ENCODE measurements at places on chromosomes 5 and 9.

DNA sequence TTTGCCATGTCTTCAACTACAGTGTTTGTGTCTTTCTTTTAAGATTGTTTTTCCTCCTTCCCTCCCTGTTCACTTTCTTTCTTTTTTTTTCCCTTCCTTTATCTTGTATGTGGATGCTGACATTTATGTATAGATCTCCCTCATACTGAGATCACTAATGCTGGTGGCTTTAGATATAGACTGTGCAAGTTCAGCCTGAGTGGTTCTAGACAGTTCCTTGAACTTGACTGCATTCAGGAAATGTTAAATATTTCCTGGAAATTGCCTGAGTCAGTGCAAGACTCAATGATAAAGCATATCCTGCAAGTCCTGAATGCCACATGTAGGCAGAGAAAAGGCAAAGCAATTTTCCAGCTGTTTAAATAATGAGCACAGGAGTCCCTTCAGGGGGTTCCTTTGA is 182.5 kb upstream of the NR3C1 start:
- DNase-seq, result no peak

GRCh38 chr5:72179816-72180440 is 72.7 kb downstream of the MAP1B start:
- no peak for DNase-seq

- DNase-seq, result no peak
Observed at GRCh38 chr9:121538221-121538620, 38.6 kb upstream of the GGTA1 start.

DNA sequence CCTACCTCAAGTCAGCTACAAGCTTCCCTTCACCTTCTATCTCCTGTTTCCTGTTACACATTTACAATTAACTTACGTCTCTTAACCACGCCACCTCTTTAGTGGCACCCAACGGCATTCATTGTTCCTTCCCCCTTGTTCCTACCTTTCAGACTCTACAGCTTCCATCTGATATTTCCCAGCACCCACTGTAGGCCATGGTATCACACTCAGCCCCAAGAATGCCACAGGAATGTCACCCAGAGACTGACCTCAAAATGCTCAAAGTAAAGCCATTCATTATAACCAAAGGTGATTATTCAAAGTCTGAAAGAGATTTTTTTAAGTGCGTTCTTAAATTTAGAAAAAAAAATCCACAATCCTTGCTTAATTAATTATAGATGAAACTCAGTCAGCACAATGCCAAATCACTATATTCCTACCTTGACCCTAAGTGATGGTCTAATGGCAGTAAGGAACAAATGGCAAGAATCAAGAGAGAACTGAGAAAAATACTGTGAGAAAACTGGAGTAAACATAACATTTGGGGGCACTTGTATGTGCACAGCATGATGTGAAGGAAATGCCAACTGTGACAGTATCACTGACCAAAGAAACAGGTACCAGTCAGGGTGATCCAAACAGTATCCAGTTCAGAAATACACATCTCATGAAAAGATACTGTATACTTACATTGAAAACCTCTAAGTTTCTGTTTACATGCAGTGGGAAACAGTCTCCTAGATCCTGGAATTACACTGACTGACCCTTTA is 52.1 kb downstream of the CTNND2 start:
- no peak for DNase-seq

- DNase-seq, result no peak
Observed at GRCh38 chr9:137630679-137631078, 11.9 kb downstream of the EHMT1 start.

- DNase-seq, result no peak
Observed at GRCh38 chr9:26947736-26948135, 694 bp upstream of the PLAA start.

GRCh38 chr5:145378226-145378625 is 456.9 kb downstream of the PRELID2 start:
- no peak for DNase-seq

GRCh38 chr5:140362875-140363630 is 3.1 kb downstream of the SLC4A9 start:
- DNase-seq, result peak; percentile 66

GRCh38 chr5:168879929-168880328 is 300.8 kb upstream of the PANK3 start:
- no peak for DNase-seq

- no peak for DNase-seq
Observed at GRCh38 chr5:88290801-88291200, 22.2 kb upstream of the TMEM161B start.

DNA sequence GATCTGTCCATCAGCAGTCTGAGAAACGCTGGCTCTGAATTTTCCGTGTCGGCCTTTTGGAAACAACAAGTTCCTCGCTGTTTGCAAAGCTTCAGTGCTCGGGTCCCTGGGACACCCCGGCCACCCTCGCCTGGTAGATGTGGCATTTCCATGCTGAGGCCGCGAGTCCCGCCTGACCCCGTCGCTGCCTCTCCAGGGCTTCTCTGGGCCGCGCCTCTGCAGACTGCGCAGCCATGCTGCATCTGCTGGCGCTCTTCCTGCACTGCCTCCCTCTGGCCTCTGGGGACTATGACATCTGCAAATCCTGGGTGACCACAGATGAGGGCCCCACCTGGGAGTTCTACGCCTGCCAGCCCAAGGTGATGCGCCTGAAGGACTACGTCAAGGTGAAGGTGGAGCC is 4.7 kb downstream of the NTNG2 start:
- DNase-seq, result no peak

DNA sequence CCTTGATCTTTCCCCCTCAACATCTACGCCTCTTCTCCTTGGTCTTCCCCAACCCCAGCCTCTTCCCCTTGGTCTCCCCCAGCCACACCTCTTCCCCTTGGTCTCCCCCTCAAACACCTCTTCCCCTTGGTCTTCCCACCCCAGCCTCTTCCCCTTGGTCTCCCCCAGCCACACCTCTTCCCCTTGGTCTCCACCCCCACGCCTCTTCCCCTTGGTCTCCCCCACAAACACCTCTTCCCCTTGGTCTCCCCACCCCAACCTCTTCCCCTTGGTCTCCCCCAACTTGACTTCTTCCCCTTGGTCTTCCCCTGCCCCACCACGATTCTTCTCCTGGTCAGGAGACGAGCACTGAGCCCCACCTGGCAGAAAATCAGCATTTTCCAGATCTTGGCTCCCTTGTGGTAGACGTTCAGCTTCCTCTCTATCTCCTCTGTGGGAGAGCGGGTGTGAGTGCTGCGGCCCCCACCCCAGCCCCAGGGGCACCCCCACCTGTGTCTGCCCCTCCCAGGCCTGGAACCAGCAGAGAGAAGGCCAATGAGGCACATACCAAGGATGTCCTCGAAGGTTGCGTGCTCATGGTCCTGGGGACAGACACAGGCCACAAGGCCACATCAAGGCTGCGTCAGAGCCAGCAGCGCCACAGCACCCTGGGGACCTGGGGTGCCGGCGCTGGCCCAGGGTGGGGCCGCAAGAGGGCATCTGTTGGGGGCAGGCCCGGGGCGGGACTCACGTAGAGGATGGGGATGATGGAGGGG is 7.0 kb downstream of the NSMF start:
- DNase-seq, result no peak

GRCh38 chr5:145178641-145179523 is 656.3 kb downstream of the PRELID2 start:
- no peak for DNase-seq

- no peak for DNase-seq
Observed at GRCh38 chr9:764105-764524, 77.4 kb upstream of the DMRT1 start.

GRCh38 chr5:125612181-125612721 is 811.0 kb upstream of the GRAMD2B start:
- DNase-seq, result no peak

DNA sequence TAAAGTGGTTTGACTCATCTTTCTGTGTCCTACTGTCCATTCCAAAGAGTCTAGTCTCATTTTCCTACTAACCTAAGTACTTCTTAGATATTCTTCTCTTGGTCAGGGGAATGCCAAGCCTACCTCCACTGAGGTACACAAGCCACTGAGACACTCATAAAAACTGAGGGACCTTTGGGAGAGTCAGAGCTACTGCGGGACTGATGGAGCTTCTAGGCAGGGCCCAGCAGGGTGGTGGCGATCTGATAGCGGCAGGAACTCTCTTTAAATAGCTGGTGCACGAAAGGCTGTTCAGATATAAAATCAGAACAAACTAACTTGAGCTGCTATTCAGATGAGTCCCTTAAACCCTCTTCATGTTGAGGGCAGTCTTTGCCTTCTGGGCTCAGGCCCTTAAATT is 14.7 kb downstream of the NUP214 start:
- DNase-seq, result no peak

GRCh38 chr5:113273948-113274347 is 160.8 kb downstream of the TSSK1B start:
- no peak for DNase-seq

GRCh38 chr9:35107297-35108290 is 4.7 kb upstream of the STOML2 start:
- DNase-seq, result no peak

DNA sequence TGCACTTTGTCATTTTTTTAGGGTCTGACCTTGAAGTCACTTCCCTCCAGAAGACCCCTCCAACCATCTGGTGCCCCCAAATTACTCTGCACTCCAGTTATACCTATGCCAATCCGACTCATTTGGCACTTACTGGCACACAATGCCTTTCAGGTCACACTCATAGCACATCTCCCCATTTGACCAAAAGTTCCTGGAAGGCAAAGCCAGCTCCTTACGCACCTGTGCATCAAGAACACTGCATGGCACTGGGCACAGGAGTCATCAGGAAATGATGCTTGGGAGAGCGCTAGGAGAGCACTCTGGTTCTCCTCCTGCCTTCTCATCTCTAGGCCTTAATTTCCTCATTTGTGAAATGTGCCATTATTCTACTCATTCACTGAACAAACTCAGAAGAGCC is 2.9 kb downstream of the TNIP1 start:
- DNase-seq, result no peak

DNA sequence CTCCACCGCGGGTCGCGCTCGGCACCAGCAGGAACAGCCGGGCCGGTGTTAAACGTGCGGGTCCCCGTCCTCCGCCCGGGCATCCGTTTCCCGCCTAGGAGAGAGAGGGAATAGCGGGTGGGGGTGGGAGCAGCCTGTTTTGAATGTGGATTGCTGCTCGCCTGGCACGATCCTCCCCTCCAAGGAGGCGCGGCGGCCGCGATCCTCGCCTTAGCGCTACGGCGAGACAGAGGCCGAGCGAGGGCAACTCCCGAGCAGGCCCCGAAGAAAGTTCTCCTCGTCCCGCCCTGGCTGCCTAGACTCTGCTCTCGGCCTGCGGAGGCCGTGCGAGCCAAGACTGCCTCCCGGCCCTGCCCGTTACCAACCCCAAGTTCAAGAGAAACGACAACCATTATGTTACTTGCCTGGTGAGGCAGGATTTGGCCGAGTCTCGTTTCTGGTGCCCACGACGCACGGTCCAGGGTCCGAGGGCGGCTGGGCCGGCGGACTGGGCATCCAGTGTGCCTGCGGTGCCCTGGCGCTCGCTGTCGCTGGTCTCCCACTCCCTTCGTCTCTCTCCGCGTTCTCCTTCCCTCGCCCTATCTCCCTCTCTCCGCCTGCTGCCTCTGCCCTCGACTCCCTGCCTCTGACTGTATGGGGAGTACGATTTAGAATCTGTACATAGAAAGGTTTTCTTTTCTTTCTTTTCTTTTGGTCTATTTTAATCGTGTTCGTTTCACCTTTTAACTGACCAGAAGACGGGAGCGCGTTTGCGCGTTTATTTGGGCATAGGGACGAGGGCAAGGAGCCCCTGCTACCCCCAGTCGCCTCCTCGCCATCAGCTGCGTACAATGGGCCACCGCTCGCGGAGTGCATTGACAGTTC is 724 bp downstream of the NR2F1-AS1 start:
- peak; percentile 91 for DNase-seq

GRCh38 chr5:132110930-132111329 is 37.3 kb downstream of the CSF2 start:
- DNase-seq, result no peak

GRCh38 chr9:79578891-79579290 is 7.1 kb downstream of the TLE4 start:
- no peak for DNase-seq

DNA sequence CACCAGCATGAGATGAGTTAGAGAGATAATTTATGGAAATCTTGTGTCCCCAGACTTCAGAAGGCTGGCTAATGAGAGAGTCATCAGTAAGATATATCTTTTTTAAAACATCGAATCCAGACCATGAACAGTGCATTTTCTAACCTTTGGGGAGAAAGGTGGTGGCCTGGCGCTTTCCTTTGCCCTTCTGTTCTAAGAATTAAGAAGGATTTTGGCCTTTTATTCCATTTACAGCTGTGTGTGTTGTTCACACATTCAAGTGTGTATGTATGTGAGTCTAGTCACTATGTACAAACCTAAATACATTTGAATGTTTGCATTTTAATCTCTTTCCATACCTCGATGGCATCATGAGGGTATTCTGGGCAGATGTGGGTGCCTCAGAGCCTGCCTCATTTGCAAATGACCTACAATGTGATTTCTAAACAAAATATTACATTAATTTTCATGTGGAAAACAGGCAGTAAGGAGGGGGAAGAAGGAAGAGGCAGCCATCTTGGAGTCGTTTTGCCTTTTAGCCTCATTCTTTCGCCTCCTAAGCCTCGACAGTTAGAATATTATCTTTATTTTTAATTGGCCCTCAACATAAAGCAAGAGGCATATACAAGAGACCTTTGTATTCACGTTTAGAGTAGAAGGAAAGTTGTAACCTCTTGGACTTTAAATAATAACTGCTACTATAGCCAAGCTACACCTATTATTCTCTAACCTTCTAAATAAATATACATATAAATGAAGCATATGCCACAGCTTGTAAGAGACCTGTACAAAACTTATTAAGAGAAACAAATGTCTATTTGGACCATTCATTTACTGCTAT is 125.3 kb upstream of the TMEM161B start:
- no peak for DNase-seq

- DNase-seq, result no peak
Observed at GRCh38 chr5:179137016-179137642, 77.0 kb downstream of the ZNF354C start.

- no peak for DNase-seq
Observed at GRCh38 chr5:42807722-42808447, 3.8 kb downstream of the SELENOP start.

DNA sequence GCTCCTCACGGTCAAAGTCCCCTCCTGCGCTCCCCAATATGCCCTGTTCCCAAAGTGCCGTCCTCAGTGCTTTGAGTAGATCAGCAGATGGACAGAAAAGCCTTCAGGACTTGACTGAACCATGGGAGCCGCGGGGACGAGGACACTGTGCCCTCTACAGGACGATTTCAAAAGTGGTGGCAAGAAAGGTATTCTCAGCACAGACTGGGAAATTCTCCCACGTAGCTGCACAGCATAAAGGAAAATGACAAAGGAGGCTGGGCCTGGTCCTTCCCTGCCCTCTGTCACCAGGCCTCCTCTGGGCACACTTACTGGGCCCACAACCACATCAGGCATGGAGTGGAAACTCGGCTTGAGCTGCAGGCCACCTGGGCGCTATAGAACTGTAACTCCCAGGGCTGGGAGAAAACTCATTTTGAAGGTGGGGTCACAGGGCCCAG is 16.7 kb upstream of the MTMR12 start:
- DNase-seq, result no peak

- DNase-seq, result no peak
Observed at GRCh38 chr9:38346811-38347210, 45.7 kb upstream of the ALDH1B1 start.

All from right kidney (tissue), 9 donors.